Panc1 (cell line): ENCODE measurements at places on chromosomes 12 and 14. TPM values are rescaled to one million over a fixed set of nuclear protein-coding genes. Genes with fewer than 3 reads are reported as not detected.

- no peak for DNase-seq
These were observed 117.7 kb downstream of the ZFP36L1 start for GRCh38 chr14:68675233-68675577.

DNA sequence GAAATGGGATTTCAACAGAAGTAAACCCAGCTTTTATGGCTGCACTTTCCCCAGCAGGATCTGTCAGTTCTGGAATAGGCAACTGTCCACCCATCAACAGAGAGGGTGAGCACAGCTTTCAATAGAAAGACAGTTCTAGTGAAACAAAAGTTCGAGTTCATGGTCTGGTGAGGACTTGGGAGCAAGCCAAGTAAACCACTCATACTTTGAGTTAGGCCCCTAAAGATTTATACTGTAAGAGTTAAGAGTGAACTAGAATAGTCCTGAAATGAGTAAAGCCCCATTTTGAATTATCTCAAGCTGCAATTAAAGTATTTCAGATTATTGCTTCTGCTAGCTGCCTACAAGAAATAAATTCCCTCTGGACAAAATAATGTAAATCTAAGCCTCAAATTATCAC lies 82.6 kb downstream of the METTL25 start:
- no peak for DNase-seq

- no peak for DNase-seq
These were observed 60.1 kb downstream of the SEL1L start for GRCh38 chr14:81473456-81474147.

DNA sequence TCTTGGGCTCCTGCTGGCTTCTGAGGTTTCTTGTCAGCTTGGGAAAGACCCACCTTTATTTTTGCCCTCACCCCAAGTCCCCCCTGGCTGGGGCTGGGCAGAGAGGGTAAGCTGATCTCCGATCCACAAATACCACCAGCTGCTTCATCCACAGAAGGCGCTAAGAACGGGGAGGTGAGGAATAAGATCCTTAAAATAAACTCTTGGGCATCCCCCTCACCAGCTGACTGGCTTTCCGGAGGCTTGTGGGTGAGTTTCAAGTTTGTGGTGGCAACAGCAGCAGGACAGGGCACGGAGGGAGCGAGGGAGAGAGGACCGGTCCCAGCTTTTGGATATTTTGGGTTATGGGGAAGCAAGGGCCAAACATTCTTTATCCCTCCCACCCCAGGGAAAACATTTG lies 20.8 kb upstream of the HSPB8 start:
- DNase-seq, result no peak

- no peak for DNase-seq
These were observed 377 bp downstream of the CCNT1 start for GRCh38 chr12:48716168-48716492.

DNA sequence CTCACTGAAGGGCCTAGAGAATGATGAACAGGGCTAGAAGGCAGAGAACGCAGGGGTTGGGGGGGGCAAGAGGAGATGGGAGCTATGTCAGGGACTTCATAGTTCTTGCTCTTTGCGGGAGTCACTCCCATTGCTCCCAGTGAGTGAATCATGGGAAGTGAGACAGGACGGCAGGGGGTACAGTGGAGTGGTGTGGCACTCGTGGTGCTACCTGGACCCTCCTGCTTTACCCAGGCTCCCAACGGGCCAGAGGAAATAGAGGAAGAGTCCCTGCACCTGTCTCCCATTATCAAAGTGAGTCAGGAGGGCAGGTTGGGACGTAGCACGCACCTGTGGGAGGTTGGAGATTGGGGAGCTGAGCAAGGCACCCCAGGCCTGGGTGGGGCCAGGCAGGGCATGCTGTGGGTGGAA lies 1.3 kb upstream of the KRT8 start:
- DNase-seq, result no peak

- DNase-seq, result no peak
These were observed 13.7 kb upstream of the AJUBA start for GRCh38 chr14:22995889-22996625.

DNA sequence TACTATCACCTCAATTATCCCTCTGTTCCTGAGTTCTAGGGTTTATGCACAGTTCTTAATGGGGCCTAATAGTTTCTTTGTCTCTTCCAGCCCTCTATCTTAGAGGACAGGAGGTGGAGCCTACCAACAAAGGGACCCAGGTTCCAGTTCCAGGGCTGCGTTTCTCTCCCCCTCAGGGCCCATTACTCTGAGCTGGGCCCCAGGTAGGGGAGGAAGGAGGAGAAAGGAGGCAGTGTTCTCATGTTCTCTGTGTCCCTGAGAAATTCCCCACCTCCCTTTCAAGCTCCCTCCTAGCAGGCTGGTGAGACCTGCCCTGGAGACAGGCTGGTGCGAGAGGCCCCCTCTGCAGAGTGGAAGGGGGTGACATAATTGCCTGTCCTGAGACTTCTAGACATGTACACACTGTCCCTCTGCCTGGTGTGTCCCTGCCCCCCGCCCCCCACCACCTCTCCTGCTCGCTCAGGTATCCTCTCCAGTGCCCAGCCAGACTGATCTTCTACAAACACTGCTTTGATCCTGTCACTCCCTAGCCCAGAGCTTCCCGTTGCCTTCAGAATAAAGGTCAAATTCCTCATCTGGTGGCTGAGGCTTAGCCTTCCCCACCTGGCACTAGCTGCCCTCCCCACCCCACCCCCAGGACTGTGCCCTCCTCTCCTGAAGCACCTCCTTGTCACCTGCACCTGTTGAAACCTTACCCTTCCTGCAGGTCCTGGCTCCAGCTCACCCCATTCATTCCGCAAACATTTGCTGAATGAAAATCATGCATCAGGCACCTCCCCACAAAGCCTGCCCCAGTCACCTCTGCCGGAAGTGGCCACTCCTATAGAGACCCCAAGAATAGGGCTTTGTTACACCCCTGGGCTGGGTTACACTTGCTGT lies 21.1 kb upstream of the KRT8 start:
- DNase-seq, result no peak

GRCh38 chr12:10354071-10354470 lies 35.8 kb downstream of the KLRK1 start:
- no peak for DNase-seq

- DNase-seq, result peak; percentile 73
These were observed 140.4 kb downstream of the SLC35F4 start for GRCh38 chr14:57725399-57726077.

GRCh38 chr14:103568952-103569351 lies 6.2 kb downstream of the COA8 start:
- DNase-seq, result no peak

- no peak for DNase-seq
These were observed 26.8 kb upstream of the LYZ start for GRCh38 chr12:69321351-69321750.

- no peak for DNase-seq
These were observed 33.6 kb upstream of the TMX1 start for GRCh38 chr14:51206462-51206861.

DNA sequence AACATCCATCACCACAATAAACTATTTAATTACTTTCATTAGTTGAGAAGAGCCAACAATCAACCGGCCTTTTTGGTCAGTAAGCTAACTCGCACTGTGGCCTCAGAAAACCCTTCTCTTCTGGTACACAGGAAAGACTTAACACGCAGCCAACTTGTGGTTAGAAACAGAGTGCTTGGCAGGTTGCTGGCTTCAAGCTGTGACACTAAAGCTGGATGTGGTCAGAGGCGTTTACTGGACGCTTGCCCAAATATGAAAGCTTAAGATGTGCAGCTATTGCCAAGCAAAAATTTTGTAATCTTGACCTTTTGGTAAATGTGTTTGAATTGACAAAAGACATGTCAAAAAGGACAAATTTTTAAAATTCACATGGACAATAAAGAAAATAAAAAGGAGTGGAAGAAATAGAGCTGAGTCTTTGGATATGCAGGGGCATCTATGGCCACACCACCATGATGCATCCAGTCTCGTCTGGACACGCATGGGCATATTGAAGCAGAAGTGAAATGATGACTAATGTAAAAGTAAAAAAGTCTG lies 2.6 kb upstream of the KLRK1 start:
- DNase-seq, result no peak

DNA sequence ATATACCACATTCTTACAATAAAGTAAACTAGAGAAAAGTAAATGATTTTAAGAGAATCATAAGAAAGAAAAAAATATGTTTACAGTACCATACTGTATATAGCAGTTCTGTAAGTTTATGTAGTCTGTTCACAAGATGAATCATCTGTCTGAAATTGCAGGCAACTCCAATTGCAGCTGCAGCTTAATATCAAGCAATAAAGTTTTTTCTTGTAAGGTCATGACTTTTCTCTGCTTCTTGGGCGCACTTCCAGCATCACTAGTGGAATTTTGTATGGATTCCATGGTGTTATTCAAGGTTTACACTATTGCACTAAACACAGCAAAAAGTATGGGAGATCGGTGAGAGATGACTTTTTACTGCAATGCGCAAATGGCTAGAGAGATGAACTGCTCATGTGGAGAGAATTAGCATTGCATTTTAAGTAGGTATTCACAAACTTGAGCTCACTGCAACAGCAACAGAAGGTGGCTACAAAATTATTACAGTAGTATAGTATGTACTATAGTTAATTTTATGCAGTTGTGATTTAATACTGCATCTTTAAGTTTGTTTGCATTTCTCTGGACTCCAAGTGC lies 445.4 kb upstream of the OR4E1 start:
- no peak for DNase-seq

DNA sequence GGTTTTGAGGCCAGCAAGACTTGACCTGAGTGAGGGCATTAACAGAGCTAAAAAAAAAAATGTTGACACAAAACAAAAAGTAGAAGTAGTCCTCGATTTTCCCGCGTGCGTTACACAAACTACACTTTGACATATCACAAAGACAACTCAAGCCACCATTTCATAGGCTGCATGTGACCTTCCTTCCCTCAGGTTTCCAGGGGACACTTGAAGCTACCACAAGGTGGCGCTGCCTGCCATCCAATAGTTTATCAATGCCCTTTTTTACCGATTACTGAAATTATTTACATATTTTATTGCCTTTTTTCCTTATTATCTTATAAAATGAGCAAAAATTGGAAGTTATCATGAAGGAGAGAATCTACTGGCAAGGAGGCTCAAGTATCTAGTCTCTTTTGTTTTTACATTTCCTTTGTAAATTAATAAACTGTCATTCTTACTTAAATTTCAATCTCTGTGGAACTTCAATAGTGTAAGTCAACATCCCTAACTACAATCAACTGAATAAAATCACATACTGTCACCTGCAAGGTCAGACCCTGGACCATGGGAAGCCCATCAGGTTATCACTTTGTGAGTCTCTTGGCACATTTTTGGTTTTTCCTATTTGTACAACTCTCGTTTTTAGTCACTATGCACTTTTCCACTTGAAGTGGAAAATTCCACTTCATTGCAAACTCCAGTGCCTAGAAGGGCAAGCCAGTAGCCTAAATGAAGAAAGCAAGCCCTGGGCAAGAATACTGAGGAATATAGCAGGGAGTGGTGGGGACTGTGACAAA lies 84.6 kb upstream of the CPSF6 start:
- DNase-seq, result peak; percentile 38

GRCh38 chr14:92224358-92224954 lies 98.5 kb upstream of the SLC24A4 start:
- no peak for DNase-seq

DNA sequence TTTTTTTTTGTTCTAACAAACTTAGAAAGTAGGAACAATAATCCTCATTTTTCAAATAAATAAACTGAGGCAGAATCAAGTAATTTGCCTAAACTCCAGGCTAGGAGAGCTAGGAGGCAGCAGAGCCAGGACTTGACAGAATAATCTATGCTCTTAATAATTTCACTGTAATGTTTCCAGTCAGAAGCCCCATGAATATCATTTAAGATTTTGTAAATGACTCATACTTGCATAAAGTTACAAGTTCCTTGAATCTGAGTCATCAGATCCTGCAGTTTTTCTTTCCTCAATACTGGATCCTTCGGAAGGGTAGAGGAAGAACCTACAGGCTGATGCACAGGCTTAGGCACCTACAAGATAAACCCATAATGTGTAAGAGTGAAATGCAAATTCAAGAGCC lies 29.0 kb downstream of the CAPRIN2 start:
- peak; percentile 71 for DNase-seq

DNA sequence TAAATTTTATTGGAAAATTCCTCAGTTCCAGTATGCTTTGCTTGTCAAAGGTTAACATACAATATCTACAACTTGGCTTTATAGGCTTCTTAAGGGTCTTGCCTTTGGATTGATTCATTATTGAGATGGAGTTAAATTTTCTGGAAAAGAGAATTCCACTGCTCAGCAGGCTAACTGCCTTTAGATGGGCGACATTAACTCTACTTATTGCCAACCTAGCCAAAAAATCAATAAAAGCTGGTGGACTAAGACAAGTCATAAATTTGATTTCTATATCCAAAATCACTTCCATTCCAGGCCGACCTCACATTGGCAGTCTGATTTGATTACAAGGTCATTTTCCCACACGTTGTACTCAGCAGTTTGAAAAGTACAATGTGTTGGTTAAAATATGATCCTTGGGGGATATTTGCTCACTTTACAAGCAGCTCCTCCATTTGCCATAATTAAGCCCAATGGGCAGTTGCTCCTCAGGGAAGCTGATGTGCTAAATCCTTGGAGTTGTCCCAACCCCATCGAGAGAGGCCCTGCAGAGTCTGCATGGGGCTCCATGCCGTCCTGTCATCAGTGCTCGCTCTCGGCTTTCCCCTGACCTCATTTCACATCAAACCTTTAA lies 36.1 kb upstream of the CRY1 start:
- no peak for DNase-seq

GRCh38 chr12:116719731-116720528 lies 17.9 kb downstream of the SPRING1 start:
- no peak for DNase-seq

- DNase-seq, result no peak
These were observed 176.1 kb downstream of the KTN1 start for GRCh38 chr14:55756078-55756477.

DNA sequence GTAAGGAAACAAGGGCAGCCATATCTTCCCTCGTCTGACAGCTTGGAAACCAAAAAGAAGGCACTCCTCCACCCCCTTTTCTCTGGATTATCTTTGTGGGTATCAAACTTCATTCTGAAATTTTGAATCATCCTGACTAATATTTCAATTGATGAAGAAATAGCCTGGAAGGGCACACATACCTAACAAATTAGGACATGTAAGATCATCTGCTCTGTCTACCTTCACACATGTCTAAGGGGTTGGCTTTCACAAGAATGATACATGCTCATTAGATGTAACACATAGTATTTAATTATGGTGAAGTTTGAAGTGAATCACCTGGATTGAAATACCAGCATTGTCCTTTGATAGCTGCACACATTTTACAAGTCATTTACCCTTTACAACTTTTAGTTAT lies 348.1 kb upstream of the RPL10L start:
- DNase-seq, result no peak

Gene OSBPL8
- total RNA-seq, result 76.9 TPM

Gene SMIM41
- total RNA-seq, result not detected

Gene PEX5
- total RNA-seq, result 26.9 TPM

Gene B3GNT4
- 1.8 TPM for total RNA-seq

Gene IFNG-AS1
- total RNA-seq, result not detected

Gene CLEC4C
- total RNA-seq, result not detected

Gene BAZ1A
- 27.2 TPM for total RNA-seq

Gene GYS2
- total RNA-seq, result not detected

Gene PLEKHD1
- total RNA-seq, result 0.08 TPM

Gene ZC2HC1C
- total RNA-seq, result 5.2 TPM

Gene CELA1
- total RNA-seq, result not detected

Gene C12orf60
- total RNA-seq, result 0.54 TPM
